CD4-positive, alpha-beta T cell treated with Interleukin-2 at 100 ng/mL for 4 hours (primary cell): ENCODE measurements at places on chromosomes 2 and 18.

DNA sequence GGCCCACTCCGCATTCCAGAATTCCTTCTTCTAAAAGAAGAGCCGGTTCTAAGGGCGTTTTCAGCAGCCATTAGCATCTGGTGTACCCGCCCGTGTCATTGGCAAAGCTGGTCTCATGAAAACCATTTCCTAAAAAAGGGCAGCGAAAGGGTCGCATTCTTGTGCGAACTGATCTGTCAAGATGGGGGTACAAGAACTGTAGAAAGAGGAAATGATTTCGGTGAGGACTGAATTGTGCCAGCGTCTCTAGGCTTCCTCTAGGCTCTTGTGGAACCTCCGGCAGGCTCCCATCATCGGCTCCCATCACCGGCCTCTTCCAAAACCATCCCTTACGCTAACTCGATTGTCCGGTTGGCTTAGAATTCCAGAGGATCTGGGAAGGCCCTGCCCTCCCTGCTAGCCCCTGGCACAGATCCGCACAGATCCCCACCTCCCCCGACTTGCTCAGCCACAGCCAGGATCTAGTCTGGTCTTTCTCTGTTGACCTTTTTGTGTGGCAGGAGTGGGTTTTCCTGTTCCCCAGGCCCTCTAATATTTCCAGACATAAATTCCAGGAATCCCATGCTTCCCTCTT is 1.3 kb downstream of the RAB31 start:
- DNase-seq = no peak

GRCh38 chr2:104658904-104659591 is 194.9 kb upstream of the POU3F3 start:
- DNase-seq = no peak

GRCh38 chr18:49875155-49875554 is 61.8 kb upstream of the ACAA2 start:
- DNase-seq = no peak

DNA sequence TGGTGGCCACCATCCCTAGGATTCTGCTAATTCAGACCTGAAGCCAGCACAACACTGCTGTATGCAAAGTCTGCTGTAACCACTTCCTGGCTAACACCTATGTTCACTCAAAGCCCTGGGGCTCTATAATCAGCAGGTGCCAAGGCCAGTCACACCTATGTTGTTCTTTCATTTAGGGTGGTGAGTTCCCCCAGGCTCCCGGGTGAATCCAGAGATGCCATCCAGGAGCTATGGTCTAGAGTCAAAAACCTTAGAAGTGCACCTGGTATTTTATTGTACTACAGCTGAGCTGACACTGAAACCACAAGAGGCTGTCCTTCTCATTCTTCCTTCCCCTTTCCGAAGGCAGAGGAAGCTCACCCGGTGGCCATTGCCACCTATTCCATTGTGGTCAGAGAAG is 46.2 kb upstream of the CCDC141 start:
- peak; percentile 29 for DNase-seq

DNA sequence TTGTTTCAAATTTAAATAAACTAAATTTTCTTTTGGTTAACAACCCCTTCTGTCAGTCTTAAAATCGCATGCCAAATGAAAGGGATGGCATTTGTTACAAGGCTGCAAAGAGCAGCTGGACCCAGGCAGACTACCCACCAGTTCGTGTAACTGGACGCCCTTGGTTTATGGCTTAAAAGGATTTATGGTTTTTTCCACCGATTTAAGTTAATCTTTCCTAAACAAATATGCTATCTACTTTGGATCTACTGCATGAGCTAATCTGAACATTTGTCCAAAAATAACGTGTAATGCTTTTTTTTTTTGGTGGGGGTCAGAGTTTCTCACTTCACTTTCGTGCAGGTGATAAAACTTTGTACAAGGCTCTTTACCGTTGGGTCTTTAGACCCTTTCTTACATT is 62.9 kb downstream of the DIS3L2 start:
- no peak for DNase-seq

GRCh38 chr2:70705160-70705850 is 62.7 kb downstream of the ADD2 start:
- no peak for DNase-seq

- DNase-seq = peak; percentile 20
These were observed 19.7 kb downstream of the CLUL1 start for GRCh38 chr18:616380-616995.
